HTR-8/SVneo (cell line): ENCODE measurements at places on chromosomes 7 and 10.

DNA sequence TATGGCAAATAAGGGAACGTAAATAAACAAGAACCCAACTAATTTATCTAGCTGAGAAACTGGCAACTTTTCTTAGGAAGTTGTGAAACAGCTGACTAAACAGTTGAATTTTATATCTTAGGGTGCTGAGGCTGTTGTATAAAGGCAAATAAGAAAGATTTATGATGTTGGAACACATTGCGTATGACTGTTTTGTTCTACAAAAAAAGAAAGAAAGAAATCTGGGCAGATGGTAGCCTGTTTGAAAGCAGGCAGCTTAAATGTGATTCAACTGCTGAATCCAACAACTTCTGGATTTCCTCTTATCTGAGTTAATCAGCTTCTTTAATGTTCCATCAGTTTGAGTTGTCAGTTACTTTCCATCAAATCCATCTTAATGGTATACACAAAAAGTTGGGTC, 214.5 kb downstream of the SNX13 start:
- no peak for DNase-seq

GRCh38 chr10:87916515-87916914, 53.1 kb downstream of the PTEN start:
- DNase-seq, result no peak

- DNase-seq, result no peak
Observed at GRCh38 chr10:73219384-73219783, 27.7 kb downstream of the DNAJC9 start.

GRCh38 chr10:27884185-27884641, 114.7 kb downstream of the ODAD2 start:
- DNase-seq, result no peak

DNA sequence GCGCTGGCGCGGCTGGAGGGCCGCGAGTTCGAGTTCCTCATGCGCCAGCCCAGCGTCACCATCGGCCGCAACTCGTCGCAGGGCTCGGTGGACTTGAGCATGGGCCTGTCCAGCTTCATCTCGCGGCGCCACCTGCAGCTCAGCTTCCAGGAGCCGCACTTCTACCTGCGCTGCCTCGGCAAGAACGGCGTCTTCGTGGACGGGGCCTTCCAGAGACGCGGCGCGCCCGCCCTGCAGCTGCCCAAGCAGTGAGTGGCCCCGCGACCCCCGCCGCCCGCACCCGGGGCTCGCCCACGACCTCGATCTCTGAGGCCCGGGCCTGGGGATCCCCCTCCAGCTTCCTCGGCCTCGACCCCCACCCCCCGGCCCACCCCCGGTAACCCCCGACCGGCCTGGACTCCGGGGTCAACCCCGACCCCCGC, 537 bp downstream of the FOXK1 start:
- DNase-seq, result no peak

GRCh38 chr10:43679509-43679908, 30.8 kb upstream of the ZNF32 start:
- DNase-seq, result no peak

DNA sequence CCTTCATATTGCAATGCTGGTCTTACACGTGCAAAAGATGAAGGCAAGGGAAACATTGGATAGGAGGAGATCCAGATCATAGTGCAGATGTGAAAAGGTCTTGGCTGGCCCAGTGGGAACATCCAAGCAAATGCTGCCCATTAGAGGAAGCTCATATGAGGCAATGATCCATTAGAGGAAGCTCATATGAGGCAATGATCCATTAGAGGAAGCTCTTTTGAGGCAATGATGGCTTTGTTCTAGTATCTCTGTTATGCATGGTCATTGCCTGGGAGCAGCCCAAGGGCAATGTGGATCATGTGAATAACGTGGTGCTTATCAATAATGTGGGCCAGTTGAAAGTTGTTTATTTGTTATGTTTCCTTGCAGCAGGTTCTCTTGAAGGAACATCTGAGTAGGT, 37.8 kb downstream of the STEAP4 start:
- DNase-seq, result no peak

GRCh38 chr7:72063330-72063729, 348.8 kb downstream of the CALN1 start:
- DNase-seq, result no peak

GRCh38 chr10:44978570-44979280, at the start of gene DEPP1:
Gene DEPP1, minus strand, starts transcription at chr10:44978809. Its CDS starts 779 bp downstream, at chr10:44978030.
- DNase-seq, result peak; percentile 89

- DNase-seq, result no peak
Observed at GRCh38 chr7:26005683-26006410, 146.2 kb upstream of the NFE2L3 start.

DNA sequence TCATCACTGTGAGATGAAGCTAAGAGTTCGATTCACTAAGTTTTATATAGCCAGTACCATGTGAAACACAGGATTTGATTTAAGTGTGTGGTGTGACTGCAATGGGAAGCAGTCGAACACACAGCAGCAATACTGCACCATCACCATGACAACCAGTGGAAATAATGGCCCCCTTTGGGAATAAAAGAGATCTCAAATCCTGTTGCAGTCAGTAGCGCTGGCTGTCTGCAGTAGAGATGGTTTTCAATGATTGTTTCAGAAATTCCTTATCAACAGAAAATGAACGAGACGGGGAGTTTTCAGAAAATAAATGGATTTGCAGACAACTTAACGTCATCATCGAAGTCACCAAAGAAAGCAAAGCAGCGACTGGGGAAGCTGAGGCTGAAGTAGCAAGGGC, 91.0 kb downstream of the PTPRE start:
- DNase-seq, result no peak

DNA sequence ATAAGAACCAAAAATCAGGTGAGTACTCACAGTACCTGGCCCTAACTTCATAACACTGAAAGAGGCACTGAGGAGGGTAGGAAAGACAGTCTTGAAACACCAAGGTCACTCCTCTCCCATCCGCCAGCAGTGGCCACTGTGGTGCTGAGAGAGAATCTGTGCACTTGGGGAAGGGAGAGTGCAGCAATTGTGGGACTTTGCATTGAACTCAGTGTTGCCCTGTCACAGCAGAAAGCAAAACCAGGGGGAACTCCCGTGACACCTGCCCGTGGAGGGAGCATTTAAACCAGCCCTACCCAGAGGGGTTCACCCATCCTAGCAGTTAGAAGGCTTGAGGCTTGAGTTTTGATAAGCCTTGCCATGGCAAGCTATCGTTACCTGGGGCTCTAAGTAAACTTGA, 35.2 kb upstream of the MAP3K8 start:
- DNase-seq, result no peak

- no peak for DNase-seq
Observed at GRCh38 chr10:28047061-28047460, 48.2 kb upstream of the ODAD2 start.

- no peak for DNase-seq
Observed at GRCh38 chr7:105011831-105012502, 2.0 kb upstream of the KMT2E start.

DNA sequence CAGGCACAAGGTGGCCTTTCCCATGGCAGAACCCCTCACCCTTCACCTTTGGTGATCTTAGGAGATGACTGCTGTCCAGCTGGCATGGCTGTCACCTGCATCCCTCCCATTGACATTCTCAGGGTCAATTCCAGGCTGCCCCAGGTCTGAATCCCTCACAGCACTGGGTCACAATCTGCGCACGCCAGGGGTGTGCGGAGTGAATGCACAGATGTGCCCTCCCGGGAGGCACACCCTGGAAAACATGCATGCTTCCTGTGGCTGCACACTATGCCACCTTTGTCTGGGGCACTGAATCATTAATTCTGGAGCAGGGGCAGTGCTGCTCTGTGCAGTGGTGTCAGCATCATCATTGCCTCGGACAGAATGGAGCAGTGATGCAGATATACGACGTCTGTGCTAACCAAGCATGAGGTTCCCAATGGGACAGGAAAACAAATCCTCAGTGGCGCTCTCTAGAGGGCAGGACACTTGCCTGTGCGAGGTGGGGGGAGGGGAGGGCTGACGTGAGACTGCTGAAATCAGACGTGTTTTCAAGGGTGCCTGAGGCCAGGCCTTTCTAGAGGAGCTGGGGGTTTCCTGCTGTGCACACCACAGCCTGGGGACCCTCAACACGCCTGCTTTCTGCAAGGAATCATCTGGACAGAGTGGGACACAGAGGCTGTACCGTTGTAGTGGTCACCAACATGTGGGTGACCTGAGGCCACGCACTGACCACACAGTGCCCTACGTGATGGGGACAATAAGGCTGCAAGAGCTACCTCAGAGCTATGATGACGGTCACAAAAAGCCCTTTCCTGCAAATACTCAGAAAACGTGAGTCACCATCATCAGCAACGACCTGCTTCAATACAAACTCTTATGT, 77.9 kb downstream of the HIPK2 start:
- no peak for DNase-seq

- DNase-seq, result no peak
Observed at GRCh38 chr10:34176351-34176750, 638.7 kb downstream of the PARD3 start.

- no peak for DNase-seq
Observed at GRCh38 chr7:36601601-36602000, 122.7 kb downstream of the AOAH start.

GRCh38 chr7:115195208-115195607, 273.3 kb downstream of the MDFIC start:
- no peak for DNase-seq

- no peak for DNase-seq
Observed at GRCh38 chr10:17506856-17507471, 52.6 kb upstream of the ST8SIA6 start.

GRCh38 chr7:36881233-36881874, 157.1 kb upstream of the AOAH start:
- DNase-seq, result no peak

- no peak for DNase-seq
Observed at GRCh38 chr10:60977161-60978122, 33.5 kb upstream of the RHOBTB1 start.

GRCh38 chr7:28919510-28919909, 38.6 kb downstream of the TRIL start:
- DNase-seq, result no peak

DNA sequence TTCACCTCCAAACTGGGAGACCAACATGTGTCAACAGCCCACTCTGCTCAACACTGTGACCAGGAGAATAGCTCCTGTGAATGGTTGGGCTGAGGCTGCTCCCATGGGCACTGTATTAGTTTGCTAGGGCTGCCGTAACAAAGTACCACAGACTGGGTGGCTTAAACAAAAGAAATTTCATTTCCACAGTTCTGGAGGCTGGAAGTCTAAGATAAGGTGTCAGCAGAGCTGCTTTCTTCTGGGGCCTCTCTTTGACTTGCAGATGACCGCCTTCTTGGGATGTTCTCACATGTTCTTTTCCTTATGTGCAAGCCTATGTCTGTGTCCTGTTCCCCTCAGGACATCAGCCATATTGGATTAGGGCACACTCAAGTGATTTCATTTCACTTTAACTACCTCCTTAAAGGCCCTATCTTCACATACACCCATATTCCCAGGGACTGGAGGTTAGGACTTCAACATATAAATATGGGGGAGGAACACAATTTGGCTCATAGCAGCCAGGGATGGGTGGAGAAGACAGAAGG, 90.3 kb downstream of the CPED1 start:
- no peak for DNase-seq

GRCh38 chr10:69057261-69057950, 30.5 kb upstream of the SRGN start:
- DNase-seq, result no peak

- DNase-seq, result no peak
Observed at GRCh38 chr7:75823198-75823910, 9.7 kb upstream of the CCL24 start.

DNA sequence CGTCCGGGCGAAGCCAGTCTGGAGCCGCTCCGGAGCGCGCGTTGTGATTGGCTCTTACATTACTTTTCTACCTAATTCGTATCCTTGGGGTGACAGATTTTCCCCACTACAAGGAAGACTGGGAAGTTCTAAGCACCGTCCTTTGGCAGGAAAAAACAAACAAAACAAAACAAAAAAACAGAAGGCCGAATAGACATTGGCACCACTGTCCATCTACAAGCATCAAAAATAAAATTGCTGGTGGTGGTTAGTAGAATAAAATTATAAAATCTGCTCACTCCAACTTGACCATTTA, 651 bp upstream of the SKAP2 start:
- no peak for DNase-seq

GRCh38 chr7:112365551-112365950, 84.7 kb upstream of the IFRD1 start:
- no peak for DNase-seq

- DNase-seq, result no peak
Observed at GRCh38 chr10:103307594-103307993, 30.7 kb downstream of the INA start.

DNA sequence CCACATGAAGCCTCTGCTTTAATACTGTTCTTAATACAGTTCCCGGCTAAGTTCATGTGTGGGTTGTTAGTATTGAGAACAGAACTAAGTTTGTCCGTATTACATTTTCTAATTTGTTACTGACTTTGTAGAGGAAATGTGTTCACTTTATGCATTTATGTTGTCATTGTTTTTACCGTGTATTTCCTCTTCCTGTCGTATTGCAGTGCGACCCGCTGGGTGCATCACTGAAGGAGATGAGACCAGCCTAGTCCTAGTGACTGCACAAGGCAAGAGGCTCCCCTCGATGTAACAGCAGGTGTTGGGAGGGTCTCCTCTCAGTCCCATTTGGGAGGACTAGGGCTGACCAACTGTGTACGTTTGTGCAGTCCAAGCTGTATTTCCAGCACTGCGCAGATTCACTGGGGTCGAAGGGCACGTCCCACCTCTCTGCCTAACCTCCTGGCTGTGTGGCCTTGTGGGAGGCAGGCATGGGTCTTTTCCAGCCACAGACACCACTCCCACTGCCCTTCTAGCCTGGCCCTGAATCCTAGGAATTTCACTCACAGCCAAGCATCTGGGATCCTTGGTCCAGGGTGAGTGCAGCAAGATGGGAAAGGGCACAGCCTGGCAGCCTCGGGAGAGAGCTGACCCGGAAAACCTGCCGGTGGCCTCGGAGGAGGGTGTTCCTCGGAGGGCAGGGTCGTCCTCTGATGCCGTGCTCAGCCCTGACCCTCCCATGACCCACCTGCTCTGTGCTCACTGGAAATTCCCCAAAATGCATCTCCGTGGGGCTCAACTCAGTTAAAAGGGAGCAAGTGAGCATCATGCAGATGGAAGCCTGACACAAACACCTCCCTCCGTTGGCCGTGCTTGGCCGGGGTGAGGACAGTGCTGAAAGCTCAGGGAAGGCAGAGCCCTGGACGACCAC, 63.9 kb upstream of the FAM20C start:
- DNase-seq, result no peak

GRCh38 chr10:91590904-91591796, 41.7 kb downstream of the PPP1R3C start:
- DNase-seq, result no peak

DNA sequence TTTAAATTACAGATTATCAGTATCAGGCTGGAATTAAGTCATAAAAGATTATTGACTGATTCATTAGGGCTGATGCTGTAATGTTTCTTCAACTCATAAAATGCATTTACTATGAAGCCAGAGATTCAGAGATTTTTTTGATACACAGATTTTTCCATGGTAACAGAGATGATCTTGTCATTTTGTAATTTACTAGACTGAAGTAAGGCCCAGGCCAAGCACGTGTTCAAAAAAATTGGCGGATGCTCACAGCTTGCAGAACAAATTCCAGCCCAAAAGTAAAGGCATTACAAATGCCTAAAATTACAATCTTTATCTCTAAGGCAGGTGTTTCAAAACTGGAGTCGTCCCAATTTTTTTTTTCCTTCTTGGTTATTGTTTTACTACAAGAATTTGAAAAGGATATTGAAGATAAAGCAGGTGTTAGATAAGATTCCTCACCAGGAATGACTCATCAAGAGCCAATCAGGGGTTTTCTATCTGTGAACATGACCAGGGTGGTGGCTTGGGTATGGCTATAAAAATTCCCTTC, 78.4 kb upstream of the MEOX2 start:
- no peak for DNase-seq
